ENCODE measurements at places on chromosomes 11 and 22.

GRCh38 chr22:43855431-43855830 is 6.9 kb downstream of the SULT4A1 start:
- DNase-seq: no peak

- no peak for DNase-seq
Measured at GRCh38 chr11:43994196-43994595, 51.8 kb downstream of the C11orf96 start.

DNA sequence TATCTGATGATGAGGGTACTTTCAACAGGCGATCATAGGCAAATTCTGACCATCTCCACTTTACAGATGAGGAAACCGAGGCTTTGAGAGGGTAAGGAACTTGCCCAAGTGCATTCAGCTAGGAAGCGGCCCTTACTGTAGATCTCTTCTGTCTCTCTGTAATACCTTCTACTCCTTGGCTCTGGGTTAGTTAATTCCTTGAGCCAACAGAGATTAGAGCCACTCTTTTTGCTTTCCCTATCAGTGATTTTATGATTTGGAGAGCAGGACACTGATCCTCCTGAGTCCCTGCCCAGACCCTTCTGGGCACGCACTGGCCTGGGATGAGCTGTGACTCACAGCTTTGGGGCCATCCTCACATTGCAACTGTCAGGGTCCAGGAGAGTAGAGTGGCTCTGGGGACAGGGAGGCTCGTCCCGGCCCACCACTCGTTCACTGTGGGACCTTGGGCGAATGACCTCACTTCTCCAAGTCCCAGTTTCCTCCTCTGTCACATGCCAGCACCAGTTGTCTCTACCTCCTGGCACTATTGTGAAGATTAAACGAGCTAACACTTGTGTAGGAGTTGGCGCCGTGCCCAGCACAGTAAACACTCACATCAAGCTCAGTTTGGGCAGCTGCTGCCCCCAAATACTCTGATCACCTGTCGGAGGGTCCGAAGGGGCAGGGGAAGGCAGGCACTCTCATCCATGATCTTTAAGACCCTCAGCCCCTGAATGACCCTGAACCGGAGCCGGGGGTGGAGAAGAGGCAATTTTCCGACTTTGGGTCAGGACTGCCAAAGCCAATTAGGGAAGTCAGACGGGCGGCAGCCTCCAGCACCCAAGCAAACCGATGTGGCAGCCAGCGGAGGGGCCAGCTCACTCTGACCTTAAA is 235.0 kb downstream of the MIAT start:
- peak; percentile 73 for DNase-seq

DNA sequence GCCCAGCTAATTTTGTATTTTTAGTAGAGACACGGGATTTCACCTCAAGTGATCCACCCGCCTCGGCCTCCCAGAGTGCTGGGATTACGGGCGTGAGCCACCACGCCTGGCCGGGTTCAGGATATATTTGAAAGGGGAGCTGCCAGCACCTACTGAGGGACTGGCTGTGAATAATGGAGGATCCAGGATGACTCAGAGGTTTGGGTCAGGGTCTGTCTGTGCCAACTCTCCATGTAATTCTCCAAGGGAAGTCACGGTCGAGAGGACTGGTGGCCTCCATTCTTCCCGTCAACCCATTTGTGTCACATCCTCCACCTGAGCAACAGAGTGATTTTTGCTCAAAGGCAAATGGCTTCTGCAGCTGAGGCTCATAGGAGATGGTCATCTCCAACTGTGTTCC is 3.6 kb upstream of the ARRB1 start:
- DNase-seq: no peak

- DNase-seq: no peak
Measured at GRCh38 chr11:3198815-3199214, 19.8 kb downstream of the MRGPRG start.

- DNase-seq: no peak
Measured at GRCh38 chr11:11420899-11421285, 67.8 kb upstream of the CSNK2A3 start.

DNA sequence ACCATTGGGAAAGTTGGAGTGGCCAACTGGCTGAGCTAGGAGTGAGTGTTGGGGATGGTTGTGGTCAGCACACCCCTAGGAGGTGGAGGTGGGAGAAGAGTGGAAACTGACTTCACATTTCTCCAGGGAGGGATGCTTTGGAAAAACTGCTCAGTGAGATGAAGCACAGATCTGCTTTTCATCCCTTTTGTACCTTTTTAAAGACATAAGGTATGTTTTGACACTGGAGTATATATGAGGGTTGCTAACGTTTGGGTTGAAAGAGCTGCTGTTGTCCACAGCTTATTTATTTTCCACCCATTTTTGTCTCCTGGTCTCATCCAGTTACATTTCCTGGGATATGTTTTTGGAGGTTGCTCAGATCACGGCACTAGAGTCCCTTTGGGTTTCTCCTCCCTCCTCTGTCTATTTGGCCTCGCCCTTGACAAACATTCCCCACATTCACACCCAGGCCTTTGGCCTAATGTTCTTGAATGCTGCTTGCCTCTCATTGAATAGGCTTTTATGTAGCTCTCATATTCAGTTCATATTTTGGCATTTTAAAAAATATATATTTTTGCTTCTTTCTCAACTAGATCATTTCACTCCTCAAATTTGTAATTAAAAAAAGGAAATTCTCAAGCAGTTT is 8.3 kb downstream of the SREBF2 start:
- no peak for DNase-seq

GRCh38 chr11:117604336-117604995 is 192.6 kb downstream of the DSCAML1 start:
- DNase-seq: no peak

DNA sequence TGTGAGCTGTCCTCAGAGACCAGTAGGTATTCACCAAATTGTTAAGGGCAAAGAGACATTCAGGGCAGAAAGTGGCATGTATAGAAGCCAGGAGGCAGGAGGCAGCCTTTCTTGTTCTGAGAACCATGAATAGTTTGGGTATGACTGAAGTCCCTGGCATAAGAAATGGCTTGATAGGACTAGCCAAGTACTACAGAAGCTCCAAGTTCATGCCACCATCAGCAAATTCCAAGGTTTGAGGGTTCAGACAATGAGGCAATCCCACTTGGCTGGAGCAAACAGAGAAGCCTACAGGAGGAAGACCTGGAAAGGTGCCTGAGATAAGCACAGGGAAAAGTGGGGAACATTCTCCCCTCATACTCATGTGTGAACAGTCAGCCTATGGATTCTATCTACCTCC is 25.8 kb downstream of the XRRA1 start:
- no peak for DNase-seq

GRCh38 chr11:128326791-128327190 is 260.6 kb downstream of the ETS1 start:
- no peak for DNase-seq

DNA sequence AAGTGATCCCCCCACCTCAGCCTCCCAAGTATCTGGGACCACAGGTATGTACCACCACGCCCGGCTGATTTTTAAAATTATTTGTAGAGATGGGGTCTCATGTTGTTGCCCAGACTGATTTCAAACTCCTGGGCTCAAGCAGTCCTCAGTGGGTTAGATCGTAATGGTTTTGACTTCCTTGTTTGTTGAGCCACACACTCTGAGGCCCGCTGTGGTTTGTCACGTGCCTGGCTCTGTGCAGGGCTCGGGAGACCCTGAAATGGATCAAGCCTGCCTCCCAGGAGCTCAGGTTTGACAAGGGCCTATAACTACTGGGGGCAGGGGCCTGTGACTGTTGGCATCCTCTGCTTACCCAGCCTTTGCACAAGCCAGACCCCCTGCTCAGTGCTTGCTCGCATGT is 68.1 kb downstream of the MPPED1 start:
- DNase-seq: no peak

DNA sequence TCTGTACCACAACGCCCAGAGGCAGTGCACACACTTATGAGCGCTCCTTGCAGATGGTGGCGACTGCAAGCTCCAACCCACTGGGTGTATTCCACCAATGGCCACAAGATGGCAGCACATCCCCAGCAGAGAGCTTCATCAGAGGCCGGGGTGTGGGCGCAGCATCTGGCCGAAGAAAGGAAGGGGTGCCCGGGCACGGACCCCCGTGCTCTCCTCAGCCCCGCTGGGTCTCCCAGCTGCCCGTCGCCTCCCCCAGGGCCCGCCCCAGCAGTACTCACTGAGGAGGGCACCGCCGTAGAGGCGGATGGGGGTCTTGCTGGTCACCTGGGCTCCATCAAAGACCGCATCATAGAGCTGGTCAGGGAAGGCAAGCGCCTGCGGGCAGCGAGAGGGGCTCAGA is 14.2 kb downstream of the TP53I11 start:
- DNase-seq: no peak

GRCh38 chr22:33811686-33812085 is 108.6 kb downstream of the LARGE1 start:
- DNase-seq: no peak

GRCh38 chr11:45067966-45068365 is 78.5 kb upstream of the PRDM11 start:
- no peak for DNase-seq

- no peak for DNase-seq
Measured at GRCh38 chr11:128236506-128237498, 350.6 kb downstream of the ETS1 start.

- no peak for DNase-seq
Measured at GRCh38 chr11:64519541-64519940, 71.5 kb upstream of the SLC22A12 start.

GRCh38 chr22:28239941-28240340 is 320.9 kb upstream of the PITPNB start:
- DNase-seq: no peak

- DNase-seq: no peak
Measured at GRCh38 chr11:27904358-27905055, 203.4 kb downstream of the KIF18A start.

GRCh38 chr11:107545101-107545514 is 20.4 kb downstream of the ALKBH8 start:
- DNase-seq: no peak

DNA sequence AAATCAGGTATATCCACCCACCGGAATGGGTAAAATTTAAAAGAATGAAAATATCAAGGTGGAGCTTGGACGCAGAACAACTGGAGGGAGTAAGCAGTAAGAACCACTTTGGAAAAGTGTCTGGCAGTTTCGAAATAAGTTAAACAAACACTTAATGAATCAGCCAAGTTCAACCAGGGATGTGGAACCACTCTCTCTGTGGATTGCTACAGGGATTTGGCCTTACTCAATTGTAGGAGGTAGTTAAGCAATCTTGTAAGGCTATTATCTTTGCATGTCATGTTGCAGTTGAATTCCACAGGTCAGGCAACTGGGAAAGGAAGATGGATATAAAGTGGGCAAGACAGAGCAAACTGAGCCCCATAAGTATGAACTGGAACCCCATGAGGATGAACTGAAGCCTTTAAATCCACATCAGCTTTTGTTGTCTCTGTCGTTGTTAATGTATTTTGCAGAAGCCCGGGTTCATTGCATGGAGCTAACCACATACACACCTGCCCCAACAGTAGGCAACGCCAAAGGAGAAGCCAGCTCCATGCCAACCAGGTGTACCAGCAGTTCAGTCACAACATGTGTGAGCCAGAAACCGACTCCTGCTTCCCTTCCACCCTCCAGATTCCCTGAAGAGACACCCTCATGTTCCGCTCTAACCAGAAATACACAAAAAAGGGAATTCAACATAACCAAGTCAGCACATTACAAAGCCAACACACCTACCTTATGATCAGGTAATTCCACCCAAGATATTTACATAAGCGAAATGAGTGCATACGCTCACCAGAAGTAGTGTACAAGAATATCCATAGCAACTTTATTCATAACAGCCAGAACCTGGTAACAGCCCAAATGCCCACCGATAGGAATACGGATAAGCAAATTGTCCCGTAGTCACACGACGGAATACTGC is 8.0 kb upstream of the SLC43A3 start:
- DNase-seq: no peak

DNA sequence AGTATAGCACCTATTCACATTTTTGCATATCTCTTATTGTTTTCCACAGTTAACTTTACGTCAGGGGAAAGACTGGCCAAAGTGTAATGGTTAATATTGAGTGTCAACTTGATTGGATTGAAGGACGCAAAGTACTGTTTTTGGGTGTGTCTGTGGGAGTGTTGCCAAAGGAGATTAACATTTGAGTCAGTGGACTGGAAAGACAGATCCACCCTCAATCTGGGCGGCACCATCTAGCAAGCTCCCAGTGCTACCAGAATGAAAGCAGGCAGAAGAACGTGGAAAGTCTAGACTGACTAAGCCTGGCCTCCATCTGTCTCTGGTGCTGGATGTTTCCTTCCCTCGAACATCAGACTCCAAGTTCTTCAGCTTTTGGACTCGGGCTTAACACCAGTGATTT is 1900.7 kb upstream of the RAG2 start:
- no peak for DNase-seq

DNA sequence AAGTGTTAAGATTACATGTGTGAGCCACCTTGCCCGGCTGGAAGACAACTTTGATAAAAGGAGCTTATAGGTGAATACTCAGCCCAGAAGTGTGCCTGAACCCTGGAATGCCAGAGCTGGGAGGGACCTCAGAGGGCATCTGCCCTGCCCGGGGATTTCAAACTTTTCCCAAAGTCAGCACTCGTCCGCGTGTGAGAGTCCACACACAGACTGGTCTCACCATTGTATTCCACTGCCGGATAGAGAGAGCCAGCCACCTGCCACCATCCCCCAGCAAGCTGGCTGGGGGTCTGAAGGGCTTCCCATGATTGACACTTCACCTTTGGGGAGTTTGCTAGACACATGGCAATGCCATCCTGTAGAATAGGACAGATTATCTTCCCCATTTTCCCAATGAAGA is 49.2 kb downstream of the APOL3 start:
- no peak for DNase-seq

DNA sequence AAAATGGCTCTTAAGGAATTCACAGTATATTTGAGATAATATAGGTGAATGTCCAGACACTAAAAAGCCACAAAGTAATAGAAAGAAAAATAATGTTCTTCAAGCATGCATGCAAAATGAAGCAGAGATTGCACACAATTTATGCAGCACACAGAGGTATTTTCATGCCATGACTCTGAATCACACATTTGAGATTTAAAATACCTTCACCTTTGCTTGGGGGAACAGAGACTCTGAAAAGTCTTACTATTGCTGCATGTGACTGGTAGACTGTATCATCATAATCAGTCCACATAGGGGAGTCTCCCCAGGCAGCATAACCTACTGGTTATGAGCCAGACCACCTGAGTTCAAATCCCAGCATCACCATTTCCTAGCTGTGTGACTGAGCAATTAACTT is 96.2 kb downstream of the RCN1 start:
- no peak for DNase-seq

GRCh38 chr11:35058669-35059434 is 80.1 kb upstream of the CD44 start:
- no peak for DNase-seq

- no peak for DNase-seq
Measured at GRCh38 chr11:1453611-1454034, 33.0 kb downstream of the MOB2 start.

- DNase-seq: no peak
Measured at GRCh38 chr22:20205964-20206708, 55.3 kb upstream of the CCDC188 start.

DNA sequence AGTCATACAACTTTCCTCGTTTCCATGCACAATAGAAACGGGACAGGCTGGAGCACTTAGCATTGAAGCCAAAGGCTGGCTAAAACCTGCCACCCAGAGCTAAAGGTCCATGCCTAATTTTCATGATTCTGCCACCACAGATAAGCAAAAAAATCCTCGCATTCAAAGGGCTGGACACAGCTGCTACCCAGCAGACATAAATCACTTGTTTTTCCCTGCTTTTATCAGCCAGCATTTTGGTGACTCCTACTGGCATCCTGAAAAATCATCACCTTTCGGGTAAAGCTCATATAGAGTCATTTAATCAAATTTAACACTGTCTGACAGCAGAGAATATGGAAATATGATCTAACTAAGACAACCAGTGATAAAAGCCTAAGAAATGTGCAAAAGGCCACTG is 37.9 kb downstream of the ALG9 start:
- no peak for DNase-seq

All from NCI-H1436 treated with DMSO at 0.1 percent for 48 hours (cell line).